H1 (cell line): ENCODE measurements at places on chromosomes 5 and 9. TPM values are rescaled to one million over a fixed set of nuclear protein-coding genes. Genes with fewer than 3 reads are reported as not detected.

DNA sequence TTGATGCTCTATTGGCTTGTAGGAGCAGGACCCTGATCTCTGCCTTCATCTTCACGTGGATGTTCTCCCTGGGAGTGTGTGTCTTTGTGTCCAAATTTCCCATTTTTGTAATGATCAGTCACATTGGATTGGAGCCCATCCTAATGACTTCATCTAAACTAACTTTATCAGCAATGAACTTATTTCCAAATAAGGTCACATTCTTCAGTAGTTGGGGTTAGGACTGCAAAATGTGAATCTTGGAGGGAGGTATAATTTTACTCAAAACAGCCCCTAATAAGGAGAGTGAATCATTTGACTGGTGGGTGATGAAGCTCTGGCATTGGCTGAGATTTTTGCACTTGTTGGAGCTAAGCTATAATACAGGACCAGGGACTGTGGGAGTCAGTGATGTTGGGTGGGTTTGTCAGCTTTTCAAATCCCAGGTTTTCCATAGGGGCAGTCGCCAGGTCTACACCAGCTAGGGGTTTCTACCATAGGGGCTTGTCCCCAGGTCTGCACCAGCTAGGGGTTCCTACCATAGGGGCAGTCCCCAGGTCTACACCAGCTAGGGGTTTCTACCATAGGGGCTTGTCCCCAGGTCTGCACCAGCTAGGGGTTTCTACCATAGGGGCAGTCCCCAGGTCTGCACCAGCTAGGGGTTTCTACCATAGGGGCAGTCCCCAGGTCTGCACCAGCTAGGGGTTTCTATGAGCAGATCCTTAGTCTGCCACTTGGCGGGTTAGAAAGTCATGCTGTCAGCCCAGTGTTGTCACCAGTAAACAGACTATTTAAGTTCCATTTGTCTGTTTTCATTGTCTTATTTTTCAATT lies 382.6 kb upstream of the DAP start:
- no peak for DNase-seq

DNA sequence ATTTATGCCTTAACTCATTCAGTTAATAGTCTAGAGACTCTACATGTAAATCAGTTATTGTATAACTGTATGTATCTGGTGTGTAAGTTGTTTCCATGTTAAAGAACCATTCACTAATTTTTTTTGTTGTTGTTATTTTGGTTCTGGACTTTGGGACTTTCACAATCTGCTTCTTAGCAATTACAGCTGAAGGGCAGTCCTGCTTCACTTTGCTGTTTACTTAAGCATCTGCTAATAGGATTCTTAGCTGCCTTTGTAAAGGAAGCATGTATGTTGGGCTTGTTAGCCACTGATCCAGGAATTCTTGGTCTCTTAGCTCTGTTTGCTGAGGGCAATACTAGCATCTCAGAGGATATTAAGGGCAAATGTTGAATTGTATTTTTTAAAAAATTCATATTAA lies 97.0 kb downstream of the FOCAD start:
- DNase-seq: no peak

DNA sequence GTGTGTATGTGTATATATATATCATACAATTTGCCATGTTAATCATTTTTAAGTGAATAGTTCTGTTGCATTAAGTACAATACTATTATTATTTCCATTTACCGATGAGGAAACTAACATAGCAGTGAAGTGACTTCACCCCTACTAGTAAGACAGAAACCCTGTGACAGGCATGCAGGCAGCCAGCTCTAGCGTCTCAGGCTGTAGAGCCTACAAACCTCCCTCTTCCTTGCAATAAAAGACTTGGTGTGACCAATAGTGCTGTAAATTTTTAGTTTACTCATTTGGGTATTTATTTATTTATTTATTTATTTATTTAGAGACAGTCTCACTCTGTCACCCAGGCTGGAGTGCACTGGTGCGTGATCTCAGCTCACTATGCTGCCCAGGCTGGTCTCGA lies 24.7 kb downstream of the FNBP1 start:
- DNase-seq: no peak

DNA sequence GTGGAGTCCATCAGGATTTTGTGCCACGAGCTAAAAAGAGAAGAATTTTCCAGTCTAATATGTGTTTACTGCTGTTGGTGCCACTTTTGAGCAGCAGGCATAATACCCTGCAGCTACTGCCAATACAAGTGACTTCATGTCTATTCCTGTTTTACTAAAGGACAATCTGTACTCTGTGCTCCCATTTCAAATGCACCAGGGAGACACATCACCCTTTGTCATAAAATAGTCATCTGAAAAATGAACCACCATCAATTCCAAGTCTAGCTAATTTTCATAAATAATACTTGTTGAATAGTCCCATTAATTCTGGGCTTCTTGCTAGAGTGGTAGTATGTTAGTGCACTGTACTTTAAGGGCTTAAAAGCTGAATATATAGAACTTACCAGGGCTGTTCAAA lies 8.9 kb upstream of the PKD2L2 start:
- DNase-seq: no peak

DNA sequence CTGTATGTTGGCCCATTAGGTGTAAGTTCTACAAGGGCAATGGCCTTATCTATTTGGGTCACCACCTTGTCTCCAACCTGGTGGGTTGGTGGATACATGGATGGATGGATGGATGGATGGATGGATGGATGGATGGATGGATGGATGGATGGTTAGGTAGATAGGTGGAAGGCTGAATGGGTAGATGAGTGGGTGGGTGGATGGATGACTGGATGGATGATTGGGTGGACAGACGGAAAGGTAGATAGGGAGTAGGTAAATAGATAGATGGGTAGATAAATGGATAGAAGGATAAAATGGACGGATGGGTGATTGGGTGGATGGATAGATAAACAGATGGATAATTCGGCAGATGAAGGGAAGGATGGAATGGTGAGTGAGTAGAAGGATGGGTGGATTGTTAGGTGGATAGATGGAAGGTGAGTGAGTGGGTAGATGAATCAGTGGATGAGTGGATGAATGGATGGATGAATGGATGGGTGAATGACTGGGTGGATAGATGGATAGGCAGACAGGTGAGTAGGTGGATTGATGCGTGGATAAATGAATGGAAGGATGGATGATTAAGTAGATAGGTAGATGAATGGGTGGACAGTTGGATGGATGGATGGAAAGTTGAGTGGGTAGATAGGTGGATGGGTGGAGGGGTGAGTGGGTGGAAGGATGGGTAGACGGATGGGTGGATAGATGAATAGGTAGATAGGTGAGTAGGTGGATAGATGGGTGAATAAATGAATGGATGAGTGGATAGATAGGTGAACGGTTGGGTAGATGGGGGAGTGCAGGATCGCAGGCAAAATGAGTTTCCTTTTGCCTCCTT lies 83.1 kb upstream of the FBXW11 start:
- DNase-seq: no peak

GRCh38 chr5:168646335-168646734 lies 67.2 kb upstream of the PANK3 start:
- no peak for DNase-seq

GRCh38 chr5:151027961-151028479 lies 7.6 kb downstream of the GPX3 start:
- DNase-seq: no peak

- DNase-seq: no peak
Observed at GRCh38 chr5:9707732-9708462, 77.7 kb upstream of the TAS2R1 start.

GRCh38 chr9:114972510-114973136 lies 42.2 kb upstream of the TNFSF8 start:
- DNase-seq: no peak

DNA sequence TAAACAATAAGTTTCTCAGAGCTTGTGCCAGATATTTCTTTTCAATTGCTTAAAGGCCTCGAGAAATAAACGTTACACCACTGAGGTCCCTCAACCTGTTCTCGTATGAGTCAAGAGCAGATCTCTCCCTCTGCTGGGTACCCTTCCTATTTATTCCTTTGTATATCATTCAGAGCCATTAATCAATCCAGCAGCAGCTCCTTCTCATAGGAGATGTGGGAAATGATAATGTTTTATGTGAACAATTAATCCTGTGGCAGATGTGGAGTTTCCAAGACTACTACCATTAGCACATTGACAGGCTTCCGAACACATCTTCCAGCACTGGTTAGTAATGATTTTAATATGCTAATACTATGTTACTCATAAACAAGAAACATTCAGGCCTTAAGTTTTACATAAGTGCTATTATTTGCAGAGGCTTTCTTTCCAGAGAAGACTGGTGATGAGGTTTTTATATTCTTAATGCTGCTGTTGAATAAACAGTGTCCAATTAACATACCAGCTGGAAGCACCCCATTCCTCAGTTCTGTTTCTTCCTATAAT lies 196.5 kb downstream of the ZNF608 start:
- no peak for DNase-seq

GRCh38 chr9:68970151-68970550 lies 43.8 kb downstream of the PRKACG start:
- DNase-seq: no peak

DNA sequence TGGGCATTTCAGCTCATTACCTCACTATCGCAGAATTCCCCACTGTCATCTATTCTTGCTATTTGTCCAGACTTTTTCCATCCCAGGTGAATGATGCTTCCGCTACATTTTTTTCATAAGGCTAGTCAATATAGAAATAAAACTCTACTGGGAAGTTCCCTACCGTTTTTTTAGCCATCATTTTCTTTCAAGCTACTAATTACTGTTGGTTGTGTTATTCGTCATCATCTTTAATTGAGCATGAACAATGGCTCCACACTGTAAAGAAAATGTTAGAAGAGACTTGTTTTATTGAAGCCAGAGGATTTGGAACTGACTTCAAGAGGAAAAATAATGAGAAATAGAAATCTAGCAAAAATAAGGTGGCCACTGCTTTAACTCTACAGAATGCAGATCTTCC lies 265.0 kb downstream of the ZNF608 start:
- no peak for DNase-seq

DNA sequence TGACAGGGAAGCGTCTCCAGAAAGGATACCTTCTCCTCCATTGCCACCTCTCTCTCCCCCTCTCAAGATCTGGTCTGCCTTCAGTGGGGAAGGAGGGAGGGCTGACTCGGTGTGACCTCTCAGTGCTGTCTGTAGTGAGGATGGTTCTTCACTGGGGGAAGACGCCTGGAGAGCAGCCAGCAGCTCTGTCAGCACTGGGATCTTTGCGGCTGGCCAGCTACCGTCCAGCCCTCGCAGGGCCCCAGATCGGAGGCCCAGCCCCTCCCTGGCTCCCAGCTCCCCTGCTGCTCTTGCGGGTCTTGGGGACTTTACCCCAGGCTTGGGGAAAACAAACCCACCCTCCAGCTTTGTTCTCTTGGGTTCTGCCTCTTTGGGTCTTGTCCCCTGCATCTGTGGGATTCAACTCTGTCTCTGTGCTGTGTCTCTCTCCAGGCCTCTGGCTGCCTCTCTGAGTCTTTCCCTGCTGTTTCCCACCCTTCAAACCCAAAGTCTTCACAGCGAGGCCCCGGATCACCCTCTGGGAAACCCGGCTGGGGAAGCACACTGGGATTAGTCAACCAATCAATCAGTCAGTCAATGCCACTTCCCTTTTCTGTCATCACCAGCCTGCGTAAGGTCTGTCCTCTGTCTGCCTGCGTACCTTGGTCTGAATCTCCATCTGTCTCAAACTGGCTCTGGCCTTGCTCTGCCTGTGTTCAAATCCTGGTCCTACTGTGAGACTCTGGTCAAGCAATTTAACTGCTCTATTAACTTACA lies 23.0 kb downstream of the FGF18 start:
- DNase-seq: no peak

DNA sequence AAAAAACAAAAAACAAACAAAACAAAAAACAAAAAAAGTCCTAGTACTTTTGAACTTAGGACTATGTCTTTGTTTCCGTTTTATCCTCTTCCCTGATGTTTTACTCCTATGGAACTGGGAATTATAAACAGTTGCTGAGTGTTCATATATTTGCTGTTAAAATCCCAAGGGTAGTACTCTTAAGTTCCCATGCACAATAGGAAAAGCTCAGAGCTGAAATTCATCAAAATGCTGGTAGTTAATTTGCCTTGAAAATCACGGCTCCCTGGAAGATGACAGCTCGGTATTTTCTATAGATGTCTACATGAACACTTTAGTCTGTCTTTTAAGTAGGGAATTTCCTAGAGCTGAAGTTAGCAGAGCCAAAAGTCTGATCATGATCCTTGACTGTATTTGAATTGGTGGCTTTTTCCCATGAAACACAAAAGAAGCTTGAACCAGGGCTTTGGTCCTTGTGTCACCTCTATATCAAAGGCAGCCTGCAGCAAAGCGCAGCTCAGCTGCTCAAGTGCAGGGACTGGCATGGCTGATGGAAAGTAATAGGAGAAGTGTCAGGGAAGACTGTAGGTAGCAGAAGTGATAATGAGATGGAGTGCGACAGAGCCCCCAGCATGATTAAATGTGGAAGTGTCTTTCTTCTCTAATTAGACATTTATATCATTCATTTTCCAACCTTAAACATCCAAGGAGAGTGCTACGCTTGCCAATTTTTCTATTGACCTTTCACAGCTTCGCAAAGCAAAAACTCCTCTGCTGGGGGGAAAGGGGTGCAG lies 310.9 kb downstream of the TRIM36 start:
- DNase-seq: no peak

GRCh38 chr9:69463497-69464068 lies 138.6 kb downstream of the ENTREP1 start:
- DNase-seq: no peak

DNA sequence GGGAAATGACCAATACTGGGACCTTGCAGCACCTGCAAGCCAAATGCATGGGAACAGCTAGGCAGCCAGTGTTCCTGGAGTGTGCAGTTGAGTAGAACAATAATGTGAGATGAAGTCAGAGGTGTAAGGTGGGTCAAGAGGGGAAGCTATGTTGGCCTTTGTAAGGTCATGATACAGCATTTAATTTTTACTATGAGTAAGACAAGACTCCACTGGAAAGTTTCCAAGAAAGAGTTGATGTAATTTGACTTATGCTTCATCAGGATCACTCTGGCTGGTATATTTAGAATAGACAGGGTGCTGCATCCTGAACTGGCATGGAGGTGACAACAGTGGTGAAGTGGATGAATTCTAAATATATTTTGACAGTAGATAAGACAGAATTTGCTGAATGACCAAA lies 744.8 kb downstream of the KCTD16 start:
- DNase-seq: no peak

The TRPM3 gene
- 9.7 and 10.9 TPM in 2 replicates for total RNA-seq

The AQP3 gene
- 2.6 and 3.0 TPM in 2 replicates for total RNA-seq

The MYMK gene
- total RNA-seq: not detected in 2 replicates

The AK3 gene
- total RNA-seq: 23.9 and 30.0 TPM in 2 replicates

The GRK6 gene
- total RNA-seq: 52.0 and 57.8 TPM in 2 replicates

The CEMIP2 gene
- total RNA-seq: 46.0 and 52.1 TPM in 2 replicates

The SEMA6A gene
- 260 and 277 TPM in 2 replicates for total RNA-seq
